ENCODE measurements at places on chromosomes 12 and 14.

DNA sequence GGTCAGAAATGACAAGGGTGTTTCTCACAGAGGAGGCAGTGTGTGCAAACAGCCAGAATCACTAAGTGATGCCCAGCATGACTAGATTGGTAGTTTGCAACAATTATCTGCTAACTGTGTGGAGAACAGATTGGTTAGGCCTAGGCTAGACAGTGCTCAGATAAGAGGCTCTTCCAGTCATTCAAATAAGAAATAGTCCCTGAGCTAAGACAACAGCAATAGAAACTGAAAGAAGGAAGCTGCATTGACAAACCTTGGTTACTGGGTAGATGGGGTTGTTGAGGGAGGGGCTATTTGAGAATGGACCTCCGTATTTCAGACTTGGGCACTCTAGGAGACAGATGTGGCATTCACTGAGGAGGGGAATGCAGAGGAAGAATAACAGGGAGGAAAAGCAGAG is 255.0 kb upstream of the NPAS3 start:
- DNase-seq, result no peak

DNA sequence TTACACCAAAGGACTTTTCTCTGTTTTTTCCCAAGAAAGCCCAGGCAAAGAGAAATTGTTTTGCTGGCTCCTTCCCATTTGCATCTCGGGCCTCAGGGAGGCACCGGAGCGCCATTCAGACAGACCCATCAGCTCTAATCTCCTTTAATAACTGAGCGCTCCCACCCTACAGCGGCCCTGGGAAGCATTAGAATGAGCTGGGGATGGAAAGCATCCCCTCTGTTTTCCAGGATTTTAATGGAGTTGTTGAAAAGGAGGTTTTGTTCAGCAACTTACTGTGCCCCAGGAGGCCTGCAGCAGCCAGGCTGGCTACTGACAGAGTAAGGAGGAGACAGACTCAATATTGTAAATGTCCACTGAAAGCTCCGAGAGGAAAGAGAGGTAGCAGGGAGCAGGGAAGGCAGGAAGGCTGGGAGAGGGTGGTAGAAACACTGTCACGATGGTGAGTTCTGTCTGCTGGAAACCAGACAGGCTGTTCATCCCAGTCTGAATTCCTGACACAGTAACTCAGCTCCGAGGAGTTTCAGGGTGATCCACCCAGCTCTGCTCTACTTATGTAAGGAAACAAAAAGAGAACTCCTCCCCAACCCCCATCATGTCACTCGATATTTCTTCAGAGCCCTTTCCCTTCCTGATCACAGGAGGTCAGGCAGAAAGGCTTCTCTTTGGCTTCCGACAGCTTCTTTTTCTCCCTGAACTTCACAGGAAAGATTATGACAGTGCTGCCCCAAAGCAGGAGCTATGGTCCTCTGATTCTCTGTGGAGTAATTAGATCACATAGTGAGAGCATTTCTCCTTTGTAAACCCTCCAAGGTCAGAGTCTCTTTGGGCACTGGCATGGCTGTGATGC is 62.5 kb upstream of the TMEM132D start:
- DNase-seq, result no peak

GRCh38 chr14:76759589-76759988 is 1.7 kb upstream of the VASH1 start:
- no peak for DNase-seq

DNA sequence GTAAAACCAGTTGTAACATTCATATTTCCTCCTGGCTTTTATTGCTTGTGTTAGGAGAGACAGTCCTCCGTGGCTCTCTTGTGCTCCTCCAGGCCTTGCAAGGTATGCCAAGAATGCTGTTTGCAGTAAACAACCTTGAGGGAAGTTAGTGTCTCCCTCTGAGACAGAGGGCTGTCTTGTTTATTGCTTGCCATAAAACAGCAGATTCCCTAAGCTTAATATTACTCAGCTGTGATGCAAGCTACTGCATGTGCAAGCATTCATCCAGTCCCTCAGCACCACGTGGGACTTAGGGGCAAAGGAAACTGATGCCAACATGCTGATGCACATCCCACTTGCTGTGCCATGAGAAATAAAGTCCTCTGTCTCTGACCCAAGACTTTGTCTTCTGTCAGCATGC is 6.6 kb downstream of the POMT2 start:
- no peak for DNase-seq

DNA sequence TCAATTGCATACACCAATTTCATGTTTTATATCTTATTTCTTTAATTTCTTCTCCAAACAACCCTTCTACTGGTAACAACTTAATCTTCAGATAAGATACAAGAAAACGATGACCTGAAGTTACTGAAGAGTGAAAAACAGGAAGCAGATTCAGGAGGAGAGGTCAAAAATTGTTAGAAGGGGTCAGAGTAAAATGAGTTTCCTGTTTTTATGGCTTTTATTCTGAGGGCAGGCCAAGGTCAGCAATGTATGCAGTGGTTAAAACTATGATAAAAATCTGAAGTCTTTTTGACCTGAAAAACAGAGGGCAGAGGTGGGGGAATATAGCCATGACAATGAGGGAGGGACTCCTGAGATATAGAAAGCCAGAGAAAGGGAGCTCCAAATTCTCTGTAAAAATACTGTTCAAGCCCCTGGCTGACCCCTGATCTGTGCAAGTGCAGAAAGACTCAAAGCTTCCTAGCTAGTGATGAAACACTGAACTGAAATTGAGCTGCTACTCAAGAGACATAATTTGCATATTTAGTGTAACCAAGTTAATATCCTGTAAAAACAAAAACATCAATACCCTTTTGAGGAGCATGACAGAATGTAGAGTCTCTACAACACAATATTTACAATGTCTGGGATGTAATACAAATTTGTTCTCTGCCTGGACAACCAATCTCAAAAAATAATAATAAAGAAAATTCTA is 514.3 kb upstream of the SEL1L start:
- no peak for DNase-seq

DNA sequence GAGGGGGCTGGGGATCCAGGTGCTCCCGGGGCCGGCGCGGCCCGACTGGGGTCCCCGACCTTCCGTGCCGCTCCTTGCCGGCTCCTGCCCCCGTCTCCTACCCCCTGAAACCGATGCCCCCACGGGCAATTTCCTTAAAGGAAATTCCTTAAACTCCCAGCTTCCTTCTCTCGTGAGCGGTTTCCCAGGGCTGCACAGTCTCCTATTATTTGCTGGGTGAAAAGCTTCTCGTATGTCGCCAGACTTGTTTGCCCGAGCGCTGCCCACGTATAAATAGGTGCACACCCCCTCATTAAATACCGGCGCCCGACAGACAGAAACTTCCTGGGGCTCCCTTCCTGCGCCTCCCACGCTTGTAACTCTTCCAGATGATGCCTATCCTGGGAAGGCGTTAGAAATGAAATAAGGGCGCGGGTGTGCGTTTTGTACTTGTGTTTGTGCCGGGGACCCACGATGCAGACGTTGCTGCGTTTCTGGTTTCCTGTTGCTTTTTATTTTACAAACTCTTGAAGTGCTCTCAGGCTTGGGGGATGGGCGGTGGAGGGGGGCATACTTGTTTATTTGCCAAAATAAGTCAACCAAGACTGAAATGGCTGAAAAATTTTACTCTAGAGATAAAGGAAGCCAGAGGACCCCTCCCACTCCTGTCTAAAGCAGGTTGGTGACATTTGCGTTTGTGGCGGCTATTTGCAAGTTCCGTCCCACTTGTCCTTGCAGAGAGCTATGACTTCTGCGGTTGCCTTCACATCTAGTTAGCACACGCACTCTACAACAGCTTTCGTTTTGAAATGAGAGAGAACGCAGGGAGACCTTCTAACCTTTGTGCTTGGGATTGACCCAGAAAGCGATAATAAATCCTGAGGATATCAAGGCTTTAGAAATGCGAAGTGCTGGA is 1.0 kb downstream of the HIP1R start:
- no peak for DNase-seq

DNA sequence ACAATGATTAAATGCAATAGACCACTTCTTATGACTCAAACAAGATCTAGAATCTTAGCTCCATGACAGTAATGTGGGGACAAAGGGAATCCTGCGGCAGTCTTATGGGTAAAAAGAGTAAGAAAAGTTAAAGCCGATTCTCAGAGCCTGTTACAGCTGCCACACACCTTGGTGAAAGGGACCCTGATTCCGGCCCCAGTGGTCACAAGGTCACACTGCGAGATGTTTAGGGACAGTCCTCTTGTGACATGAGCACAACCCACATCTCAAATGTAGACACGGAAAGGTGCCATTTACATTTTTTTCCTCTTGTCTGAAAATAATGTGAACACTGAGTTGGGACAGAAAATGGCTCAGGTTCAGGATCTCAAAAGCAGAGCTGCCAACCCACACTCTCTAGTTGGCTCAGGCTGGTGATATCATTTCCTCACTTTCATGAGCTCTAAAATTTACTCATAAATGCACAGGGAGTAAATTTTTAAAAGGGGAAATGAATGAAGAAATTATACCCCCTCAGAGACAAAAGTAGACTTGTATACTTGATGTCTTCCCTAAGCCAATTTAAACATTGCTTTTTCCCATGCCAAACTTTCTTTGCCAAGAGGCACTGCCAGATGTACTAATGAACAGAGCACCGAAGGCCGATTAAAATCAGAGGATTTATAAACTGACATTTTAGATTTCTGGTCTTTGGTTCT is 113.1 kb upstream of the OVCH1 start:
- no peak for DNase-seq

DNA sequence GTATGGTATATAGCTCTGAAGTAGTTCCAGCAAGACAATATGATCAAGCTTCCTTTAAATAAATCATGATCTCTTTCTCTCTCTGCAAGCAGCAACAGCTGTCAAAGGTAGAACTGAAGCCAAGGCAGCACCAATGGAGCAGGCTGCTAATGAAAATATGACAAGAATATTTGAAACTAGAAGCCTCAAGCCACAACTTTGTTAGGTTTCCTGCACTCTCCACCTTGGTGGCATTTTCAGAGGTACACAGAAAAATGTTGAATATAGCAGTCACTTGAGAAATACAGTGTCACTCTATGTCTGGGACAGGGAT is 43.8 kb upstream of the PSMA6 start:
- DNase-seq, result no peak

All from stimulated activated CD4-positive, alpha-beta T cell treated with anti-CD3 and anti-CD28 coated beads, Interleukin-1b, Interleukin-23, amount 100 ng/mL, for 4 hours (primary cell).